ENCODE measurements at places on chromosomes 1 and 21.

GRCh38 chr1:231931846-231932454 lies 305.4 kb downstream of the DISC1 start:
- DNase-seq: no peak

- DNase-seq: no peak
Observed at GRCh38 chr21:42448686-42449085, 45.0 kb downstream of the UBASH3A start.

DNA sequence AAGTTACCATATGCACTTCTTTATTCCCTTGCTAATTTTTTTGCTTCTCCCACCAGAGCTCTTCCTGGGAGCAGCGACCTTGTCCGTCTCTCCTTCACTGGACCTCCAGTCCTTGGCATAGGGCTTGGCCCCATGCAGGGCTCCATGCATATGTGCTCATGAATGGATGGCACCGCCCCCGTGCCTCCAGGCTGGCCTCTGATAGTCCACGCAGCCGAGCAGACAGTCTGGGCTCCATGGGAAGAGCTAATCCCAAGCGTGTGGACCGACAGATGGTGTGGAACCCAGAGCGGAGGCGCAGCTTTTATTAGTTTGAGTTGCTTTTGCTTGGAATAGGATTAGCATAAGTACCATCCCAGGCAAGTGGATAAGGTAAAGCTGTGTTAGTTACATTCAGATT lies 41.8 kb downstream of the CDCP2 start:
- no peak for DNase-seq

DNA sequence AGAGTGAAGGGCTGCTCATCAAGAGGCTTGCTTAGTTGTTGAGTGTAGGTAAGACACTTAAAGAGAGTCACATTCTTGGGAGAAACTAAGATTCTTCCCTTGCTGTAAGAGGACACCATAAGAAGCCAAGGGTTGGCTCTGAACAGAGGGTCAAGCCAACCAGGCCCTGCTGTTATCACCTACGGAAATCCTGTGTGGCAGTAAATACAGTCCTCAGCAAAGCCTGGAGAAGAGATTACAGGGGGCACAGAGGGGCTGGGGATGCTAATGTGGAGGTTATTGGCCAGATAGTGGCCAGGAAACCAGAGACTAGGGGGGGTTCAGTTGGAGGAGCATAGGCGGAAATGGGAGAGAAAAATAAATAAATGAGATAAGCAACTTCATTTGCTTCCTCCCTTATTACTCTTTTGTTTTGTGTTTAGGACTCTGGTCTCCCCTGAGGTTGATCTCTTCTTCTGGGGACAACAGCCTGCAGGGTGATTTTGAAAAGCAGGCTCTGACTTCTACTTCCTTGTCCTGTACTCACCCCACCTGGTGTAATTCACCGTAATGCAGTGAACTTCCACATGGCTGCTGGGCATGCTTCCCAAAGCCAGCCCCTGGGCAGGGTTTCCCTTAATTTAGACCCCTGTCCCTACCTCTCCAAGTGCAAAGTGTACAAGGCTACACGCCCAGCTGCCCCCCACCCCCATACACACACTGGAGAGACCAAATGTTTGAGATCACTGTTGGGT lies 40.9 kb downstream of the MTARC1 start:
- no peak for DNase-seq

- DNase-seq: no peak
Observed at GRCh38 chr1:207336559-207337467, 15.3 kb downstream of the CD55 start.

GRCh38 chr1:106254748-106255147 lies 801.7 kb upstream of the PRMT6 start:
- no peak for DNase-seq

DNA sequence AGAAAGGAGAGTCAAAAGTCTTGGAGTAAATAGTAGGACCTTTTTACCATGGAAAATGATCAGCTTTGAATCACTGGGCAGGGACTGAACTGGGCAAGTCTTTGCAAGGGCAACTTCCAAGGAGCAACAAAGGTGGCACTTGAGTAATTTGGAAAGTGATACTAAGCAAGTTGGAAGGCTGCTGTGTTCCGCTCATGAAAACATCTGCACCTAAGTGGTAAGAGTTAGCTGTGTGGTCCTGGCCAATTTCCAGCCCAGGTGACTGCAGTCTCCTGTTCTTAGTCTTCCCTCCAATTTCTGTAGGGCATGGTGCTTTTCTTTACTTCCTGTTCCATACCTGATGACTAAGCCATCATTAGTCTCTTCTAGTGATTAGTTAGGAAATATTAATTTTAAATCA lies 35.5 kb upstream of the PRDM2 start:
- DNase-seq: no peak

- no peak for DNase-seq
Observed at GRCh38 chr1:28045777-28046176, 42.6 kb downstream of the EYA3 start.

GRCh38 chr1:236465231-236465958 lies 58.4 kb upstream of the LGALS8 start:
- DNase-seq: no peak

DNA sequence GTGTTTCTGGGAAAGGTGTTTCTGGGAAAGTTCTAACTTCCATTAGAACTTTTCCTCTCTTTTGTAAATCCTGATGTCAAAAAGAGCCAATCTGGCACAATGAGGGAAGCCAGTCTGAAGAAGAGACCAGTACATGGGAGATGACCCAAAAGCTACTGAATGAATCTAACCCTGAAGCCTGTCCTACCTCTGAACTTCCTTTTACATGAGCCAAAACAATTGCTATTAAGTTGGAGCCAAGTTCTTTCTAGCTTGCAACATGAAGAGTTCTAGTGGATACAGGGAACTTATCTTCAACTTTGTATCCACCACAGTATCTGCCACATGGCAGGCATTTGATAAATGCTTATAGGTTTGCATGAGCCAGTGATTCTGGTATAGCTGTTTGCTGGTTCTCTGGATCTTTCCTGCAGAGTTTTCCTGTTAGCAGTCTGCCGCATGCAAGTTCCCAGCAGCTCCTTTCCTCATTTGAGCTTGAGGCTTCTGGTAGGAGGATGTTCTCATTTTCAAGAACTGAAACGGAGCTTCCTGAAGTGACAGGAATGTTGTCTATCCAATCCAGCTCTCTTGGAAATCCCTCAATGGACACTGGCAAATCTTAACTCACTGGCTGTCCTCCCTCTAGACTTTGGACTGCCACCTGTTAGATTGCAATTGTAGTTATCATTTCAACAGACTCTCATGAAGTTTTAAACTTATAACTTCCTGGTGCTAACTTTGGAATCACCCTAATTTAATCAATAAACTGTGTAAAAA lies 73.1 kb upstream of the LPGAT1 start:
- DNase-seq: no peak

DNA sequence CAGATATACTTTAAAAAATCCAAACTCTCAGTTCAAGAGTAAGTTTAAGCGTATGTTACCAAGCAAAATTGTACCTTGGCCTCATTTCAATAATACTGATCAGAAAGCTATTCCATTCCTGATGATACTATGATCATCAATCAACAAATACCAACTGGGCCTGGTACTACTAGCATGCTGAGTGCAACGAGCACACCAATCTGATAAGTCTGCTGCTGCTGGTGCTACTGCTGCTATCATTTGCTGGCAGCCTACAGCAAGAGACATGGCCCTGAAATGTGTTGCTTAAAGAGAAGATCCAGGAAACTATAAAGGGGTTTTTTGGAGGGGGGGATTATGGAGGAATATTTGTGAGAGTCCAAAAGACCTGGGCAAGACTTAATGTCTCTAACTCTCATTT lies 39.7 kb downstream of the NME7 start:
- DNase-seq: no peak

DNA sequence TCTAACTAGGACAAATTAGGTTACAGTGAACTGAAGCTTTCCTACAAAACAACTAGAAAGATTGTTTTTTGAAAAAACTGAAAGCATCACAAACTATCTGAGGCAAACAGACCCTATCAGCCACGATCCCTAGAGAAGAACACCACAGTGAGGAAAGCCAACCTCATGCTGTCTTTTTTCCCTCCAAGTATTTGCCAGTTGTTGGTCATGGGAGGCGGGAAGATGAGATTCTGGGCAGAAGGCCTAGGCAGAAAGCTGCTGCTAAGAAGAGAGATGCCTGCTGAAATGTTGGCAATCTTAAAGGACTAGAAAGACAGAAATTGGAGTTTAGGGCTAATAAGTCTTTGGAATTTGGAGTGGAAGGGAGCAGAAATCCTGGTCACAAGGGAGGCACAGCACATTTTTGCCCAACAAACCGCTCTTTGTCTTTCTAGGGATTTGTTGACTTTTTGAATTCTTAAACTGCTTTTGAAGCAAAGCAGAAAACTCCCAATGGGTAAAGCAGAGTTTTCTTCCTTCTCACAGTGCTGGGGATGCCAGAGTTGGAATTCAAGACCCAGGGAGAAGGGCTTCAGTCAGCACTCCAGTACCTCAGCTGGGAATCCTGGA lies 83.9 kb downstream of the MT1HL1 start:
- no peak for DNase-seq

DNA sequence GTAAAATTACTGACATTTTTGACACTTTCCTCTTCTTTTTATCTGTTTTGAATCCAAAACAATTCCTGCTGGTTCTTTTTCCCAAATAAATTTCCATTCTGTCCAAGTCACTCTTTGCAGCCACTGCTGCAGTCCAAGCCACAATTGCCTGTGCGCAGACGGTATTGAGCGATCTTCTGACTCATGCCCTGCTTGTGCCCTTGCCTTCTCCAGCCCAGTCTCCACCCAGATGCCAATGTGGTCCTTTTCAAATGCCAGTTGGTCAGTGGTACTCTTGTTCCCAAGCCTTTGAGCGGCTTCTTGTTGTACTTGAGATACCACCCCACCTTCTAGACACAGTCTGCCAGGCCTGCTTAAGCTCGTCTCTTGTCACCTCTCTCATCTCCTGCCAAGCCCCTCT lies 78.9 kb downstream of the CAMTA1 start:
- no peak for DNase-seq

DNA sequence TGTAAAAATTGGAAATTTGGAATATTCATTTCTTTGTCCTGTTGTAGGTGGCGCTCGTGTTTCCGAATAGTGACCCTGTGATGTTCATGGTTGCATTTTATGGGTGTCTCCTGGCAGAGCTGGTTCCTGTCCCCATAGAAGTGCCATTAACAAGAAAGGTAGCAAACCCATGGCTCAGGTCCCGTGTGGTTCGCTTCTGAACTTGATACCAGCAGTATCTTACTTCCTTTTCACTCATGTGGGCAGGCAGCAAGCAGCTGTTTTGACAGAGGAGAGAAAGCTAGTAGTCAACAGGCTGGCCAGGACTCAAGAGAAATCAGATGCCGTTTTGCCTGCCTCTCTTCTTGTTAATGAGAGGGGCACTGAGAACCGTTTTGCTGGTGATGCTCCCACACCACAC lies 72.8 kb downstream of the S100B start:
- no peak for DNase-seq

GRCh38 chr1:84436876-84437655 lies 38.8 kb downstream of the DNASE2B start:
- no peak for DNase-seq

GRCh38 chr1:113654883-113655282 lies 104.4 kb downstream of the PHTF1 start:
- no peak for DNase-seq

GRCh38 chr21:23613014-23613413 lies 1994.3 kb downstream of the MRPL39 start:
- DNase-seq: no peak

DNA sequence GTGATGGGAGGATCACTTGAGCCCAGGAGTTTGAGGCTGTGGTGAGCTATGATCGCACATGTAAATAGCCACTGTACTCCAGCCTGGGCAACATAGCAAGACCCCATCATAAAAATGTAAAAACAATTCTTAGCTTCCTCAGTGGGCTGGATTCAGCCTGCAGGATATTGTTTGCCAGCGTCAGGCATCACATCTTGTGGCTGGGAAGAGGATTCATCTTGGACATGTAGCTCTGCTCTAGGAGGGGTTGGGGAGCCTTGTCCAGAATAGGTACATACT lies 19.3 kb upstream of the ST3GAL3 start:
- DNase-seq: no peak

- no peak for DNase-seq
Observed at GRCh38 chr1:154931940-154932487, 4.5 kb downstream of the PMVK start.

- DNase-seq: no peak
Observed at GRCh38 chr1:90339811-90340210, 344.9 kb downstream of the ZNF326 start.

DNA sequence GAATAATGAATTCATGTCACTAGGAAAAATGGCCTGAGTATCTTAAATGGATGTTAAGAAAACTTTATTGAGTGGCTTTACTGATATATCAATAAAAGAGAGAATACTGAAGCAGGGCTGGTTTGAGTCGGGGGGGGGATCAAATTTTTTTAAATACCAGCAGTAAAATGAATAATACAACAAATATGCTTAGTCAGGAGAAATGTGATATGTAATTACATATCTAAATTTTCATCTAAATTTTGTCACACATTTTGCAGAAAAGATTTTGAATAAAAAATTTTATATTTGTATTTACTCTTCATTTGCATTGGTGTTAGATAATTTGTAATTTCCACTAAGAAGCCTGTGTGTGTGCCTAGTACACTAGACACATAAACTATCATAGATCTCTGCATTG lies 2300.2 kb downstream of the MRPL39 start:
- no peak for DNase-seq

- DNase-seq: peak; percentile 67
Observed at GRCh38 chr1:43533584-43533983, 2.9 kb downstream of the PTPRF start.

GRCh38 chr1:234253732-234254131 lies 119.5 kb upstream of the COA6 start:
- no peak for DNase-seq

- no peak for DNase-seq
Observed at GRCh38 chr1:51636191-51636590, 19.3 kb downstream of the OSBPL9 start.

DNA sequence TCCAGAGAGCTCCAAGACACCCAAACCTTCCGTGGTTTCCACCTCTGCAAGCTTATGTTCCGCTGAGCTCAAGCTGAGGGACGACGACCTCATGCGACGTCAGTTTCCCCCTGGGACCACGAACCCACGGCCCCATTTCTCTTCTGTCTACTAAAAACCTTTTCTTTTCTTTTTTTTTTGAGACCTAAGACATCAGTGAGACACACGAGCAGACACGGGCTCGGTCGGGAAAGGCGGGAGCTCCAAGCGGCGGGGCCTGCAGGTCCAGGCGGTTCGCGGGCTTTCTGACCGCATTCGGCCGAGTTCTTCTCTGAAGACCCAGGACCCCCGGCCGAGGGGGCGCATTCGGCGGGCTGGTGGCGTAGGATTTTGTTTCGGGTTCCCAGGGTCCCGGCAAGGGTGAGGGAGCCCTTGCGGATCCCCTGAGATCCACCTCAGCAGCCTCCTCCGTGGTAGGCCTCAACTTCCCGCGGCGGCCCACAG lies 402 bp downstream of the C21orf58 start:
- DNase-seq: no peak

DNA sequence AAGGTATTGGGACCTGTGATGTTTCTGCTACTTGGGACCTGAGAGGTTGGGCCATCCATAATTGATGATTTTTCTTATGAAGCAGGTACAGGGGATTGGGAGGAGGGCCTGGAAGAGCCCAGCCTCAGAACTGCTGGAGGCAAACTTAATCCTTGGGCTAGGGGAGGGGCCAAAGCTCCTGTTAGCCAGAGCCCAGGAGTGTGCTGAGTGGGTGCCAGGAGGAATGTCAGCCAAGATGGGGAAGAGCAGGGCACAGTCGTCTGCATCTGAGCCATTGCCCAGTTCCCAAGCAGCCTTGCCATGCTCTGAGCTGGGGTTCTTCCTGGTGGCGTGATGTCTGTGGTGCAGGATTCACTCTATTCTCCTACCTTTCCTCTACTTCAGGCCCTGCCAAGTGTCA lies 5.8 kb downstream of the MAPKAPK2 start:
- no peak for DNase-seq

GRCh38 chr1:153422450-153423068 lies 6.2 kb downstream of the S100A7A start:
- peak; percentile 88 for DNase-seq

Data from aorta (tissue), 5 donors.